Activated CD4-positive, alpha-beta memory T cell treated with anti-CD3 and anti-CD28 coated beads for 36 hours (primary cell): ENCODE measurements at places on chromosomes 7 and 10. TPM values are rescaled to one million over a fixed set of nuclear protein-coding genes. Genes with fewer than 3 reads are reported as not detected.

- DNase-seq: no peak
- no peak overlapping the region for H3K4me3 ChIP-seq
Observed at GRCh38 chr7:51077987-51078370, 238.6 kb downstream of the COBL start.

- no peaks in the 10 kb centered on the region for H3K4me1 ChIP-seq
- DNase-seq: no peak
- no peak overlapping the region for H3K4me3 ChIP-seq
- H3K27ac ChIP-seq: no peak overlapping the region
Observed at GRCh38 chr7:108244110-108244509, 113.9 kb upstream of the LAMB4 start.

GRCh38 chr10:5658871-5659618, 7.3 kb downstream of the ASB13 start:
- no peaks in the 10 kb centered on the region for H3K36me3 ChIP-seq
- H3K4me3 ChIP-seq: no peak overlapping the region
- no peaks in the 10 kb centered on the region for H3K27me3 ChIP-seq
- DNase-seq: no peak
- peaks cover 46% of the 10 kb centered on the region for H3K4me1 ChIP-seq

DNA sequence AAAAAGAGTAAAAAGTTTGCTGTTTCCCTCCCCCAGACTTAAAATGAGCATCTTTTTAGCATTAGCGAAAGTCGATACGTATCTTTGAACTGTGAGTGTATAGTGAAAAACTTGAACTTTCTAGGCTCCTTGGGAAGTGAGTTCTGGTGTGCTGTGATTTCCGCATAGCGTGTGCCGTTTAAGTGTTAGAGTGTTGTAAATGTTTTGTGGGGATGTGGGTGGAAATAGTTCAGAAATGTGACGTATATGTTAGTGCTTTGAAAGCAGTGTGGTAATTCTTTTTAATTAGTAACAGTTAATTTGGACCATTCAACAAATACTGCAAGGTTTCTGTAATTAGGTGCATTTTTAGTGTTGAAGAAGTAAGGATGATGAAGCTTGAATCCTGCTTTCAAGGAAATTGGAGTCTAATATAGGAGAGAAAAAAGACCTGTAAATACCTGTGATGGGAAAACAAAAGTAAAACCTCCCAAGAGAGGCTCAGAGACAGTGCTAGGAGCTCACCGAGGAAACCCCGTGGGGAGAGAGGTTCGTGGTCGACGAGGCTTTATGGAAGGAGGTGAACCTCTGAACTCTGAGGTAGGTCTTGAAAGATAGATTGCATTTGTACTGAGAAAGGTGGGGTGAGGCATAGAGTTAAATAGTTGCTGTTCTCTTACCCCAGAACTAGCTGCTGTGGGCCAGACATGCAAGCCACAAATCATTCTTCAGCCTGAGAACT, 40.8 kb downstream of the RBM33 start:
- H3K4me3 ChIP-seq: peak overlapping the region; percentile 10
- H3K4me1 ChIP-seq: peaks cover 75% of the 10 kb centered on the region
- peak overlapping the region; percentile 59 for H3K27ac ChIP-seq

RBP3 gene
- total RNA-seq: not detected
